Spleen (tissue), 13 donors: ENCODE measurements at places on chromosomes 13 and 19. TPM values are rescaled to one million over a fixed set of nuclear protein-coding genes. Genes with fewer than 3 reads are reported as not detected.

DNA sequence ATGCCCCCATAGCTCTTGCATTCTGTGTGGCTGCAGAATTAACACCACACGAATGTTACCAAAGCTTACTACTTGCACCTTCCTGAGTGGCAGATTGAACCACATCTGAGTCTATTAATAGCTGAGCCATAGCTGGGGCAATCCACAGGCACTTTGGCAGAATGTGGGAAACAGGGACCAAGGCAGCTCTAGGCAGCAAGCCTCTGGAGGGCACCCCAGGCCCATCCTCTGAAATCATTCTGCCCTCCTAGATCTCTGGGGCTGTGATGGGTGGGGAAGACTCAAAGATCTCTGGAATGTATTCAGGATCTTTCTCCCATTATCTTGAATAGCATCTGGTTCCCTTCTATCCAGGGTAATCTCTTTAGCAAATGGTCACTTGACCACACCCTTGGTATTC, 139.3 kb downstream of the TNFRSF19 start:
- DNase-seq, result no peak

DNA sequence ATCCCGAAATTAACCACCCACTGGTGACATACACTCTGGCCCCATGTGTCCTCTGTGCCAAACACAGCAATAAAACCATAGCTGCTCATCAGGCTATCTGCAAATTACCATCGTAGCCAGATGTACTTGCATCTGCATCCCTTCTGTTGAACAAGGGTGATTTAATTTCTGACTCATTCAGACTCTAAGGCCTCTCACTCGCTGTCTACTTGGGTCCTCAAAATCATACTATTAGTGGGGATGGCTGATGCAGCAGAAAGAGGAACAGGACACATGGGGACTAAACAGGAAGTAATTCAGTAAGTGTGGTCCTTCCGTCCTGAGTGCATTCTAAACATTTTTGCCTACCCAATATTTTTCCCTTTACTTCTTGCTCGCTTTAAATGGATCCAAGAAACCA, 2275.0 kb upstream of the PCDH20 start:
- DNase-seq, result no peak

SPRYD7 gene
- polyA plus RNA-seq, result 3.5 TPM

DNA sequence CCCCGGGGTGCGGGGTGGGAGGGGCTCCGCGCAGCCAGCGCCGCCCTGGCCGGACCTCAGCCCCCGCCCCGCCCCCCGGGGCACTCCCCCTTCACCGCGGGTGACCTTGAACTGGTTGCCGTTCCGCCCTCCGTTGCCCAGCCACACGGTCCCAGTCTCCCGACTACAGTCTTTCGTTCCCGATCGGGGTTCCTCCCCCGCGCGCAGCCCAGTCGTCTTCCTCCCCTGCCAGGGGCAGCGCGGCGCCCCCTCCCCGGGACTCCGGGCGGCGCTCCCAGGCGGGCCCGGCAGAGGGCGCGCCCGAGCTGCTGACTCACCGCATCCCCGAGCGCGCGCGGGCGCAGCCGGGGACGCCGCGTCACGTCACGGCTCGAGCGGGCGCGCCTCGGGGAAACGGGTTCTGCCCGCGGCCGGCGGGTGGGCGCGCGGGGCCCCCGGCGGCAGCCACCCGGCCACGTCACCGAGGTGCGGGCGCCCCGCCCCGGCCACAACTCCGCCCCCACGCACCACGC, 459 bp downstream of the MIDN start:
- DNase-seq, result peak; percentile 96

SLC10A2 gene
- polyA plus RNA-seq, result not detected

MCEMP1 gene
- polyA plus RNA-seq, result 23.7 TPM
